ENCODE measurements at places on chromosomes 3 and 15.
A peak's percentile ranks its signal among the peaks of the same experiment; 100 is the strongest.

GRCh38 chr15:68113273-68113672 is 59.2 kb downstream of the PIAS1 start:
- DNase-seq = no peak

- no peak for DNase-seq
Observed at GRCh38 chr3:13792512-13793371, 87.1 kb downstream of the WNT7A start.

- DNase-seq = no peak
Observed at GRCh38 chr3:138670407-138670806, 61.8 kb downstream of the FAIM start.

GRCh38 chr3:159897331-159898075 is 91.1 kb upstream of the IL12A start:
- DNase-seq = peak; percentile 77

GRCh38 chr3:24197809-24198208 is 252.7 kb downstream of the NR1D2 start:
- no peak for DNase-seq

GRCh38 chr15:38398134-38398533 is 55.8 kb upstream of the FAM98B start:
- DNase-seq = peak; percentile 100

DNA sequence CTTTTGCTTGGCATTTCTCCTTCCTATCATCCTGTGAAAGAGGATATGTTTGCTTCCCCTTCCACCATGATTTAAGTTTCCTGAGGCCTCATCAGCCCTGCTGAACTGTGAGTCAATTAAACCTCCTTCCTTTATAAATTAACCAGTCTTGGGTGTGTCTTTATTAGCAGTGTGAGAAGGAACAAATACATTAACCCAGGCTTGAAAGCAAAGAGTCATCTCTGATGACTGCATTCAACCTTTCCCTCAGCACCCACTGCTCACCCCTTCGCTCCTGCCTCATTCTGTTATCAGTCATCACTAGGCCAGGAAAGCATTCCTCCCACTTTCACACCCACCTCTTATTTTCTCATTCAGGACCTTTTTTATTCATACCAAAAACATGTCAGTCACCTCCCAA is 59.6 kb upstream of the CASR start:
- no peak for DNase-seq

- DNase-seq = no peak
Observed at GRCh38 chr3:58077596-58078285, 69.5 kb downstream of the FLNB start.
